ENCODE measurements at places on chromosomes 11 and 22.

- no peak for DNase-seq
These were observed 231.3 kb downstream of the BUD13 start for GRCh38 chr11:116541460-116541859.

- no peak for DNase-seq
These were observed 206.7 kb downstream of the SBF2 start for GRCh38 chr11:10087186-10087922.

DNA sequence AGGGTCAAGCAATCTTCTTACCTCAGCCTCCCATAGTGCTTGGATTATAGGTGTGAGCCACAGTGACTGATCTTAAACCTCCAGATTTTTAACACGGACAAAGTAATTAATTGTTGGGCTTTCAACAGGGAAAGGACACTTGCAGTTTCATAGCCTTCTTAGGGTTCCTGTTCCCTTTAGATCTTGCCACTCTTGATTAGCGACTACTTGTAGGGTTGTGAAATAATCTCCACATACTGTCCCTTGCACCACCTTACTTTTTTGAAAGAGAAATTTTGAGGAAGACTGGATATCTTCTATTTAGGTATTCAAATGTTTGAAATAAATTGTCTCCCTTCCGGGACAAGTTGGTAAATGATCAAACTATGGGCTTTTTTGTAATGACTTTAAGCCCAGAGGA, 7.6 kb downstream of the MS4A4E start:
- no peak for DNase-seq

GRCh38 chr11:108838102-108838791, 173.4 kb downstream of the DDX10 start:
- no peak for DNase-seq

GRCh38 chr11:108592591-108593213, 866 bp downstream of the EXPH5 start:
- peak; percentile 22 for DNase-seq

GRCh38 chr11:124238512-124238911, 2.4 kb upstream of the OR8G1 start:
- DNase-seq = no peak

DNA sequence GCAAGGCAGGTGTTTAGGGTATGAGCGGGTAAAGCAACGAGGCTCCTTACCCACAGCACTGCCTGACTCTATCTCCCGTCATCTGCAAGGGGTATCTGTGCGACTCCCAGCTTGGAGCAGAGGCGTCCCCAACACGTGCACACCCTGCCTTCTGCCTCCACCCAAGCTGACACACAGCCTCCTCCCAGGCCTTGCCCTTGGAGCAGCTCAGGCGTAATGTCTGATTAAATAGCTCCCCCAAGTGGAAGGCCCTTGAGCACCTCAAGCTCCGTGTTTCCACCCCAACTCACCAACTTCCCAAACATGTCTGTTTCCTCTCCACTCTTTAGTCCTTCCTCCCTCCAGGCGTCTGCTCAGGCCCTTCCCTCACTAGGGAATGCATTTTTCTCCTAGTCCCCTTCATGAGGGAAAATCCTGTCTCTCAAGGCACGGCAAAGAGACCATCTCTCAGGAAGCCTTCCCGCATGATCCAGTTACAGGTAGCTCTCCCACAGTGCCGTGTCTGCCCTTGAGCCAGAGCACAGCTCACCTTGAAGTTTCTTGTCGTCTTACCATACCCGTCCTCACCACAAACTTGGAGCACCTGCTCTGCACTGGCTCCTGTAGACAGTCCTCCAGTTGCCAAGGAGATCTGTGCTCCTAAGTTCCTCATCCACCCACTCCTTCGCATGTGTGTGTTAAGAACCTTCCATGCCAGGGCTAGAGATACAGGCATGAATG, 15.8 kb downstream of the CYB5R2 start:
- no peak for DNase-seq

DNA sequence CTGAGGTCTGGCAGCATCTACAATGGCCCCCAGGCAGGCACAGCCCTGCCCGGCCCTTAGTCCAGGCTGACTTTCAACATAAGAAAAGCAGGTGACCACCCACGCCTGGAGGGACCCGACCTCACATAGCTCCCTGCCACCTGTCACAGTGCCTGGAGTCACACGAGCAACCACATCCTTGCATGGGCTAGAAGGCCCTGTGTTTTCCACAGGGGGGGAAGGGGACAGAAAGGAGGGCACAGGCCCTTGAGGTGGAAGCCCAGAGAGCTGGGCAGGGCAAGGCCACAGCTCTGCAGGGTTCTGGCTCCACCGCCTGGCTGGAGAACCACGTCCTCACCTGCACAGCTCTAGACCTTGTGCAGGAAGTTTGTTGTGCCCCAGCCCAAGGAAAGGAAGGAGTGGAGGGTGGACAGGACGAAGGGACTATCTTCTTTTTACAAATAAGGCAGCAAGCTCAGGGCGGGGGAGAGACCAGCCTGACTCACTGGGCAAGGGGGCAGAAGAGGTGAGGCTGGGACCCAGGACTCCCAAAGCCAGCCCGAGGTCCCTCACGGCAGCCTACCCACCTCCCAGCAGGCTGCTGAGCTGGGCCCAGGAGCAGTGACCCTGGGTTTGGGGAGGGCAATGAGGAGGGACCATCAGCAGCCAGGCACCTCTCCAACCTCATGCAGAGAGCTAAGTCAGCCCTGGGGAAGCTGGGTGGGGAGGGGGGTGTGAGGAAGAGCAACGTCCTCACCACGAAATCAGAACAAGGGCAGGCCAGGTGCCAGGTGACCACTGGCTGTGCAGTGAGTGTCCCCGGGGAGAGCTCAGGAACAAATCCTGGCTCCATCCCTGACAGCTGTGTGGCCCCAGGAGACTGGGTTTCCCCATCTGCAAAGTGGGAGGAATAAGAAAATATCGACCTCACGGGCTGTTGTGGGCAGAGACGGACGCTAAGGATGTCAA, 4.3 kb downstream of the C1QTNF6 start:
- DNase-seq = no peak

GRCh38 chr11:122098261-122098980, 17.6 kb downstream of the BLID start:
- DNase-seq = no peak

DNA sequence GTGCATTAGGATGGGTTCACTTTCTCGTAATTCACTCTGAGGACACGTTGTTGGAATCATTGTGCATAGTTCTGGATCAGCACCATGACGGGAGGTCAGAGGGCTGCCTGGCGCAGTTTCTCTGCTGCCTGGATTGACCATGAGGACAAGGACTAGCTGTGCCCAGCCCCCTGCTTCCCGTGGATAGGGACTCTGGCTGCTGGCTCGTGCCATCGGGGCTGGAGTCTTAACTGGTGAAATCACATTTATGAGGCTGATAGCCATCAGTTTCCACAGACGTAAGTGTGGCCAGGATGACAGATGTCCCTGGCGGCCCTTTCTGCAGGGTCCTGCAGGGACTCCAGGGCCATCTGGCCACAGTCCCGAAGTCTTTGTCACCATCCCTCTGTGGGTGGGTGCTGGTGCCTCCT, 24.1 kb upstream of the GRAMD4 start:
- DNase-seq = no peak

- no peak for DNase-seq
These were observed 2.2 kb downstream of the PEX16 start for GRCh38 chr11:45915446-45915845.

- DNase-seq = no peak
These were observed 9.9 kb upstream of the CELSR1 start for GRCh38 chr22:46547179-46547882.

GRCh38 chr11:46865340-46865739, 19.3 kb upstream of the CKAP5 start:
- DNase-seq = no peak

GRCh38 chr11:39725081-39725480, 1734.4 kb downstream of the LRRC4C start:
- no peak for DNase-seq

- DNase-seq = no peak
These were observed 41.6 kb upstream of the LINC01488 start for GRCh38 chr11:69439651-69440464.

GRCh38 chr11:82714346-82715174, 19.1 kb downstream of the FAM181B start:
- DNase-seq = no peak

DNA sequence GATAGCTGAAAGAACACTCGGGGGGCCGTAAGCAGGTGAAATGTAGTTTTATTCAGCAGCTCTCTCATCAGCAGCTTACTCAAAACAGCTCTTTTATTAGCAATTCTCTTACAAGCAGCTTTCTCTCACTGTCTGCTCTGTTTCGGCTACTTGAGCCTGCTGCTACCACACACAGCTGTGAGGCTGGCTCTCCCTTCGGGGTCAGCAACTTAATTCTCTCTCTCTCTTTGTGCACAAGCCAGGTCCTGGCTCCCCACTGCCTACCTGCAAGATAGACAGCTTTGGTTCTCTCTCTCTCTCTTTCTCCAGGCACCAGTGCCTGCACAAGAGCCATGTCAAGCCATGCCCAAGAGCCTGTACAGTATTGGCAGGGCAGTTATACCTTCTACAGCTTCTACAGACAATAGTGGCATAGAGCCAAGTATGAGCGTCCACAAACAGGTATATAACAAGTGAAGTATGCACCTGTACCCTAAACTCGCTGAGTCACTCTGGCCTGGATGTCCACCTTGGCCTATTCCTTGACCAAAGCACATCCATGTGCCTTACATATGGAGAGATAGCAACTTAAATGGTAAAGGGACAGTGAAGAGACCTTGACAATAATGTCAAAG, 110.8 kb downstream of the MTNR1B start:
- DNase-seq = no peak

DNA sequence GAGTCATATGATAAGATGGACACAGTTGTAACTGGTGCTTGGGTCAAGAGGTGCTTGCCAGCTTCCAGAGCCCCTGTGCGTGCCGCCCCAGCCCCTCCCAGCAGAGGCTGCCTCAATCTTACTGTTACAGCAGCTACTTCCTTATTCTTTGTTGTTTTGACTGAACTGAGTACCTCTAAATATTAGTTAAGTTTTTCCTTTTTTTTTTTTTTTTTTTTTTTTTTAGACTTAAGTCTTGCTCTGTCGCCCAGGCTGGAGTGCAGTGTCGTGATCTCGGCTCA, 8.8 kb downstream of the ZBED4 start:
- no peak for DNase-seq

DNA sequence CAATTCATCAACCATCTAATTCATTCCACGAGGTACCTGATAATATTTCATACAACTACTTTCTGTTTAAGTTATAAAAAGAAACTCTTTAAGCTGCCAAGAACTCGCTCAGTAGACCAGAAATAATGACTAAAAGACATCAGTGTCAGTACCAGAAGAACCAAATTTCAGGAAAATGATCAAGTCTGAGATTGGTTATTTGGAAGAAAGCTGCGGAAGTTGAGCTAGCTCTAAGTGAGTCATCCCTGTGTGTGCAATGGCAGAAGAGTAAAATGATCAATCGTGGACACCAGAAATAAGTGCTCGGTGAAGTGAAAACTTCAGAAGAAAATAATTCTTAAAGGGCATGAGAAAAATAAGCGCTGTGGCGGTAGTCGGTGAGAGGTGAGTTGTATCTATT, 933.2 kb upstream of the CHORDC1 start:
- DNase-seq = no peak

DNA sequence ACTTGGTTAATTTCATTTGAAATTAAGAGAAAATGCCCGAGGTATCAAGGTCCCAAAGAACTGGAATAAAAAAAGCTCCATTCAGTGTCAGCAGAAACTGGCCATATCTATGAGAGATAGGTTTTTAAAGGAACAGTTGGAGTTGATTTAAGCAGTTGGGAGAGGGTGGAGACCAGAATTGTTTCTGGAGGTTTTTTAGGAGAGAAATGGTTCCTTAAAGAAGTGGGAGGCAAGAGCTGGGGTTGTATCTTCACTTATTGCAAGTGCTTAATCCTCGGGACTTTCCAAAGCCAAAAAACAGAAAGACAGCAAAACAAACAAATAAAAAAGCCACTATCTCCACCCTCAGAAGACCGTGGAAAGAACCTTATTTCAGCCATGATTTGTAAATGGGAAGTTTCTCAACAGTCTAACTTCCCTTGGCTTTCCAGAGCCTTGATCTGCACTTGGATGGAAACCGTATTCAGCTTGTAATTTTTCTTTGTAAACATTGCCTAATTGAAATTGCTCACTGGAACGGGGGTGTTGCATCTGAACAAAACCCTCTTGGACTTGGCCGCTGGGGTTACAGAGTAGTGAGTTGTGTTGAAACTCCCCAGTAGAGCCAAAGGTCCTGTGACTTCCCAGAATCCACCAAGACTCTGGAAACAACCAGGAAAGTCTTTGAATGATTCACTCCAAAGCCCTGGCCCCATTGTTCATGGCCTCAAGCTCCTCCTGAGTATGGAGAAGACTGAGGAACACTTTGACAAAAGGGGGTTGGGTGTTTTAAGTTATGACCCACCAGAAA, 115.6 kb downstream of the SLC1A2 start:
- DNase-seq = no peak

GRCh38 chr11:100963375-100963774, 166.2 kb downstream of the PGR start:
- DNase-seq = no peak

GRCh38 chr11:108224911-108225786, 2.3 kb downstream of the ATM start:
- no peak for DNase-seq

GRCh38 chr22:44493206-44493605, 4.8 kb downstream of the RTL6 start:
- DNase-seq = no peak

DNA sequence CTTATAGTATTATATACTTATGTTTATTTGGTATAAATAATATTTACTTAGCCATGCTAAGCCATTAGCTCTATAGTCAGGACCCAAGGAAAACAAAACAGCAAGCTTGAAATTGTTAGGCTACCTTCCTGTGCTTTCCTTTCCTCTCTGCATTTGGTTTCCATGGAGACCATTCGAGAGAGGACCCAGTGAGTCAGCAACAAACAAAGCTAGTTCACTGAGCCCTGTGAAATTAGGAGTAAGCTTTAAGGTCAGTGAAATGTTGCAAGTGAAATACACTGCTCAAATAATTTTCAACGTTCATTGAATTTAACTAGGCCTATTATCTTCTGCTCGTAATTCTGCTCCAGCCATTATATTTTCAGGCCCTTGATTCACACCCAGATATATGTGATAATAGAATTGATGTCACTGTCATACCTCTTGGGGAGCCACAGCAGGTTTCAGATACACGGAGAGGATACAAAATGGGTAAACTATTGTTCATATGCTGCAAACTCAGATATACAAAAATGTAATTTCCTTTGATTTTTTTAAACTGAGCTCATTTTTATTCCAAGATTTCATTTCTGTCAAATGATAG, 9.1 kb upstream of the OR10D3 start:
- no peak for DNase-seq

DNA sequence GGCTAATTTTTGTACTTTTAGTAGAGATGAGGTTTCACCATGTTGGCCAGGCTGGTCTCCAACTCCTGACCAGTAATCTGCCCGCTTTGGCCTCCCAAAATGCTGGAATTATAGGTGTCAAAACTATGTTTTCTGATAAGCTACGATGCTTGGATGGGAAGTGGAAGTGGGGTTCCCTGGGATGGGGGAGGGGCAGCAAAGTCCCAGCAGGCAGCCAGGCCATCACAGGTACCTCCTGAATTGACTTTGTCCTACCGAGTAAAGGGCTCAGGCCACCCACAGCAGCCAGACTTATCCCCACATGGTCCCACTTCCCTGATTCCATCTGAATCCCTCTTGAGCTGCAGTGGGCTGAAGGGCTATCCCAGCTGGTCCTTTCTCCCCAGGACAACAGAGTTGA, 6.9 kb downstream of the FTH1 start:
- no peak for DNase-seq

GRCh38 chr11:97354576-97354975, 964.8 kb downstream of the JRKL start:
- DNase-seq = no peak

Data from stimulated activated CD8-positive, alpha-beta memory T cell treated with anti-CD3 and anti-CD28 coated beads, Interleukin-4, amount 100 ng/mL, for 4 hours (primary cell).